Activated CD4-positive, alpha-beta memory T cell treated with anti-CD3 and anti-CD28 coated beads, Interleukin-2, amount 10 ng/mL, durations not matched to agents 7 days and 5 days (primary cell): ENCODE measurements at places on chromosomes 7 and 10. TPM values are rescaled to one million over a fixed set of nuclear protein-coding genes. Genes with fewer than 3 reads are reported as not detected.
A peak's percentile ranks its signal among the peaks of the same experiment; 100 is the strongest.

DNA sequence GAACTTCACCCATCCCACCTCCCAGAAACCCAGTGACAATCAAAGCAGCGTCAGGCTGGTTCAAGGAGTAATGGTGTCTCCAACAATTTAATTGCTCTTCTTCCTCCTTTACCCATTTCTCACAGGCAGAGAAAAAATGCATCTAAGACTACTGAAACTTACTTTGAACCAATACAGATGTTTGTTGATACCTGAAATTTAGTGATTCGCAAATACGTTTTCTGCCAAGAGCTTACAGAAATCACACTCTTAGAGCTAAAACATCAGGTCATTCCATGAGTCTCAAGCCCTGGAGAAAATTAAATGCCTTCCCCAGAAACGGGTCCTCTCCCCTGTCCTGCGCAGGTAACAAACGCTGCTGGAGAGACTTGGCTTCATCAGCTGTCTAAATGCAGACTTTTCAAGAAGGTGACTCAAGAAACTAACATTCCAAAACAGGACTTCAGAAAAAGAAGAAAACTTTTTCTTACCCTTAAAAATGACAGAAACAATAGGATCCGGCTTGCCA lies 443 bp downstream of the MYOF start:
- DNase-seq: no peak

- DNase-seq: no peak
These were observed 67.6 kb downstream of the INSIG1 start for GRCh38 chr7:155365146-155365874.

DNA sequence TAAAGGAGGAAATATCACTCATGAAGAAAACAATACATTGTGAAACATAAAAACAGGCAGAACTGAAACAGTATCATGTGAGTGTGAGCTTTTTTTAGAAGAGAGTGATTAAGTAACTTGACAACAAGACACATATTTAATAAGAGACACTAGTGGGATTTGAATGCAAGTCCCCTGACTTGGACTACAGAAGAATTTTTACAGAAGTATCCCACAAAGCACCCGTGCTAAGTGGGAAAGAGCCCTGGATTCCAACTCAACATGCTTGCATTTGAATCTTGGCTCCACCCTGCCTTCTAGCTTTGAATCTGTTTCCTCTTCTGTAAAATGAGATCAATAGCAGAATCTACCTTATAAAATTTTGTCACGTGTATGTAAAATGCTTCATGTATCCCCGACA lies 166.2 kb downstream of the ZNF365 start:
- DNase-seq: no peak

- DNase-seq: no peak
These were observed 1.1 kb upstream of the GIMAP1 start for GRCh38 chr7:150715293-150715692.

DNA sequence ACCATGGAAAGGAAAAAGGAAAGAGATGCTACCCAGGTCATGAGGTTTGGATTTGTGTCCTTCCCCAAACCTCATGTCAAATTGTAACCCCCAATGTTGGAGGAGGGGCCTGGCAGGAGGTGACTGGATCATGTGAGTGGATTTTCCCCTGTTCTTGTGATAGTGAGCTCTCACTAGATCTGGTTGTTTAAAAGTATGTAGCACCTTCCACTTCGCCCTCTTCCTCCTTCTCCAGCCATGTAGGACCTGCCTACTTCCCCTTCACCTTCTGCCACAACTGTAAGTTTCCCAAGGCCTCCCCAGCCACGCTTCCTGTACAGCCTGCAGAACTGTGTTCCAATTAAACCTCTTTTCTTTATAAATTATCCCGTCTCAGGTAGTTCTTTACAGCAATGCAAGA lies 113.9 kb downstream of the FAM107B start:
- no peak for DNase-seq

- no peak for DNase-seq
These were observed 106.6 kb upstream of the INHBA start for GRCh38 chr7:41809529-41809939.

GRCh38 chr7:38881015-38881414 lies 28.0 kb downstream of the VPS41 start:
- no peak for DNase-seq

DNA sequence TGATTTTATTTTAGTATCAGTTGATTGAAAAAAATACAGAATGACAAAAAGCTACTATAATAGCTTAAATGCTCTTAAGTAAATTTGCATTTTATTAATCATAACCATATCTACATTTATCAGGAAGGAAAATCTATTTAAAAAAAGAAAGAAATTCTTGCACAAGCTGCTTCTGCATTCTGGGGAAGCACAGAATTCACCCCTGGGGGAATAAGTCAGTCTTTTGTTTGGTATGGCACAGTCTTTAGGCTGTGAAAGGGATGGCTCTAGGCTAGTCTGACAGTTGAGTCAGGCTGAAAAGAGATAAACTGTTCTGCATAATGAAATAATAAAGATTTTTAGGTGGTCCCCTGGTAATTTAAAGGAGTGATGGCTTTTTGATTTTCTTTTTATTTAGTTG lies 37.9 kb downstream of the HTR7 start:
- no peak for DNase-seq

DNA sequence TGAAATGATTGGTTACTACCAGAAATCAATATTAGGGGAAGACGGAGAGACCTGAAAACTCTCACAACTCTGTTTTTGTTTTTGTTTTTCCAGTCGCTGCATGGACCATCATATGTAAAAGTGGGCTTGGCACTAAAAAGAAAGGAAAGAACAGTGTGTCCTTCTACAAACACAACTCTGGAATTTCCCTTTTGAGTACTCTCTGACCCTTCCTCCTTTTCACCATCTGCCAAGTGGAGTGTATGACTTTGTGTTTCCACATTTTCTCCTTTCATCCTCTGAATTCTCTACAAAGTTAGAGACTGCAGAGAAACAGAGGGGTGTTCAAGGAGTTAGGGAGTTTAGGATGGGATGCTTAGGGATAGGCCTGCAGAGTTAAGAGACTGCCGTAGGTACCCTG lies 92.0 kb downstream of the MDFIC start:
- no peak for DNase-seq

GRCh38 chr10:118504467-118505205 lies 90.8 kb downstream of the PRLHR start:
- no peak for DNase-seq

- no peak for DNase-seq
These were observed 15.6 kb upstream of the SLC13A1 start for GRCh38 chr7:123215350-123215749.

GRCh38 chr7:11191574-11192220 lies 218.0 kb downstream of the PHF14 start:
- DNase-seq: no peak

DNA sequence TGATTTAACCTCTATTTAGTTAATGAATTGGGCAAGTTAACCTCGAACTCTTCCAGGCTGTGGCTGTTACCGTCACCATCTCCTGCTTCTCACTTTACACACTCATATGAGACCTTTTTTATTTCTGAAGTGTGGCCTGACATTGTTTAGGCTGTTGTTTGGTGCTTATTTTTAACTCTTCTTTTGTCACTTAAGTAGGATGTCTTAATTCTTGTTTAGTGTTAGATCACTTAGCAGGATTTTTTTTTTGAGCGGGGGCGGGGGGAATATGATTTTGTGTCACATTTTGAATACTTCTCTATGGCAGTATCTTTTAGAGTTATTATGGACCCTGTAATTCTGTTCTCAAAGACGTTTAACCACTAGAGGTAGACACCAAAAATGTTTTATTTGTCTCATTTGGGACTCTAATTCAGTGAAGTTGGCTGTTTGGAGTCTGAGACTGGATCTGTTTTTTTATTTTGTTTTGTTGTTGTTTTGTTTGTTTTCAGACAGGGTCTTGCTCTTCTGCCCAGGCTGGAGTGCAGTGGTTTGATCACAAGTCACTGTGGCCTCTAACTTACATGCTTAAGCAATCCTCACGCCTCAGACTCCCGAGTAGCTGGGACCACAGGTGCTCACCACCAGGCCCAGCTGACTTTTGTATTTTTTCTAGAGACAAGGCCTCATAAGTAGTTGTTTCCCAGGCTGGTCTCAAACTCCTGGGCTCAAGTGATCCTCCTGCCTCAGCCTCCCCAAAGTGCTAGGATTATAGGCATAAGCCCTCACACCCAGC lies 73.5 kb downstream of the CUX1 start:
- no peak for DNase-seq

DNA sequence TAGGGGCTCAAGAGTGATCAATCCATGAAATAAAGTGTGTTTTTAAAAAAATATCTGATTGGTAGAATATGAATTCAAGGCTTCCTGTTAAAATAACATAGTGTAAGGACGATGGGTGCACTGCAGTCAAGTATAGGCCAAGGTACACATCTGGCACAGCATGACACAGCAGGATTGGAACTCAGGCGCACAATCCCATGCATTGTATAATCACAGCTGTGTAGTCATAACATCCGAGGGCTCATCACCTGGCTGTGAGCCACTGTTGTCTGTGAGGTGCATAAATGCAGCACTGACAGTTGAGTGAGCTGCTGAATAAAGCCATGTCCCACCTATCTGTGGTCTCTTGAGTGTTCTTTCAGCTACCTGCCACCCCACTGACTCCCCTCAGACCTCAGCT lies 142.3 kb upstream of the HPS1 start:
- no peak for DNase-seq

DNA sequence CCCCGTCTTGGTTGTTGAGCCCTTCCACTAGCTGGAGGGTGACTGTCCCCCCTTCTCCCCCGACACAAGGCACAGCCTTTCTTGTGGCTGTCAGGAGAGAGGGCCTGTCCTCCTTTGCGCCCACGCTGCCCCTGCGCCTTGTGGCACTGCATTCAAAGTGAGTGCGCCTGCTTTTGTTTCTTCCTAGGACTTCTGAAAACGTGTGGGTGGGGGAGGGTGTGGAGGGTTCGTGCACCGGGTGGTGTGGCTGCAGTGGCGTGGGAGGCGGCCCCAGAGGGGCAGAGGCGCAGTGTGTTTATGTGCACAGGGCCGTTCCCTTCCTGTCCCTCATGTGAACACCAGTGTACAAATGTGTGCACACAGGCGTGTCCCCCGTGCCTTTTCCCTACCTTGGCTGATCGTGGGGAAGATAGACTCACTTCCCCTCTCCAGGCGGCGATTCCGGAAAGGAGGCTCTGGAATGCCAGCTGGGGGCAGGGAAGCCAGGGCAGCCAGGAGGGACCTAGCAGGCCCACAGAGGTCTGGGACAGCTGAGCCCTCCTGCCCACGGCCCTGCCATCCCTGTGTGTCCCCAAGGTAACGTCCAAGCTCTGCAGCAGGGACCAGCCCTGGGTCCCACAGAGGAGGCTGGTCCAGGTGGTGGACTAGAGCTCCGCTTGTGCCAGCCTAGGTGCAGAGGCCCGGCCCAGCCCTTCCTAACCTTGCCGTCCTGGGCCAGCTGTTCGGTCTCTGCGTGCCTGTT lies 88.8 kb downstream of the LHPP start:
- no peak for DNase-seq

- DNase-seq: no peak
These were observed 692.6 kb downstream of the SUGCT start for GRCh38 chr7:40827222-40828085.

DNA sequence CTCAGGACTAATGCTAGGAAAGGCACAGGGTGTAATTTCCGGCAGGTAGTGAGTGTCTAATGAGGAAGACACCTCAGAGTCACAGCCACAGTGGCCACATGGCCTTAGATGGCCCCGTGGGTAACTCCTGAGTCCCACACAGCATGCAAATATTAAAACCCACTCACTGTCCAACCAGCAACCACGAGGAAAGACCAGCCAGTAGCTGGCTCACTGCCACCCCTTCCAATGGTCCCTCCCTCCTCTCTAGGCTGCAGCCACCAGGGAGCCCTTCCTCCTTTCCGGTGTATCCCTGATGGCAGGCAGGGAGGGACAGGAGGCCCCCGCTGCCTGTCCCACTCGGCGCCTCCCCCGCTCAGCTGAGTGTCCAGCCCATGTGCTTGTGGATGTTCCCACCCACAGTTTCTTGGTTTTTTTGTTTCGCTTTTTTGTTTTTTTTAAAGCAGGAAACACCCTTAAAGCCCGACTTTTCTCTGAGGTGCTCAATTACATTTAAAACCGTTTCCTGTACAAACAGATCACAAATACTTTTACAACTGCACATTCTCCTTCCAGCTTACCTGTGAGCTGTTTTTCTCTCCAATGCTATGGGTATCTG lies 9.2 kb downstream of the BNIP3 start:
- peak; percentile 50 for DNase-seq

GRCh38 chr10:113410618-113411017 lies 142.2 kb upstream of the HABP2 start:
- no peak for DNase-seq

DNA sequence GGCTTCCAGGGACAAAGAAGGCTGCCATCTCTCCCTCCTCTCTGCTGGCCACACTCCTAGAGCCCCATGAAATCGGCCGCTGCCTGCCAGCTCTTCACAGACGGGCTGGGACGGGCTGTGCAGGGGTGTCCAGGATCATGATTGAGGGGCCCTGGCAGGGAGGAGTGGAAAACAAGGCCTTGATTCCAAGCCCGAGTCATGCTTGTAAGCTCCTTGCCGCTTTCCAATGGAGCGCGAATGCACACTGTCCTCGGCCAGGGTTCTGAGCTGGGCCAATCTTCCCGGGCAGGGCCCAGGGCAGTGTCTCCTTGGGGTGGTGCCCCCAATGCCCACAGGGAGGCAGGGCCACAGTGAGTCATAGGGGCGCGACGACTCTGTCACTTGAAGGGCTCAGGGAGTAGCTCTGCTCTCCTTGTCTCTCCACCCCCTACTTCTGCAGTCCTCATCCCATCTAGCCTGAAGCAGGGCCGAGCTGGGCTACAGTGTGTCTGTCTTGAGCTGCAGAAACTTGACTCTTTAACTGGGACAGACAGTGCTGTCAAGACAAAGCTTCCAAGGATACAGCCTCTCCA lies 186.2 kb upstream of the SVIL start:
- no peak for DNase-seq

GRCh38 chr10:4063717-4064116 lies 278.7 kb upstream of the KLF6 start:
- no peak for DNase-seq

GRCh38 chr7:18684916-18685315 lies 189.4 kb downstream of the HDAC9 start:
- no peak for DNase-seq

GRCh38 chr10:118812393-118812740 lies 57.6 kb upstream of the CACUL1 start:
- no peak for DNase-seq

DNA sequence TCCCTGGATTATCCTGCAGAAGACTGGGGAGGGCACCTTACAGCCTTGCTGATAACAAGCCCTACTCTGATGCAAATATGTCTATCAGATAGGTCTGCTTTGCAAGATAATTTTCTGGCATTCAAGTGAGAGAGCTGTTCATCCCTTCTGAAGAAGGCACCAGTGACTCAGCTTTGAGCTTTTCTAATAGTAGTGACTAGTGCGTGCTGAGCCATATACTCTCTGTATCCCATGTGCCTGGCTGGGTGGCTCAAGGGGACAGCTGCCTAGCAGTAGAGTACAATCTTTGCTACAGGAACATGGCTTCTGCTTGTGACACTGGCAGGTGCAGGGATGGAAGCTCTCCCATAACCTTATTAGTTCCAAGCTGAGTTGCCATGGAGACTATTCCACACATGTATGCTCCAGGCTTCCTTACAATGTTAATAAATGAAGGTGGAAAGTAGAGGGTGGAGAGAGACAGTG lies 35.0 kb upstream of the ABCB4 start:
- DNase-seq: no peak

TMEM273 gene
- 98.2 TPM for total RNA-seq

CACUL1 gene
- total RNA-seq: 27.9 TPM

FAM20C gene
- not detected for total RNA-seq

HOXA6 gene
- total RNA-seq: not detected

HOXA9 gene
- not detected for total RNA-seq

ZPBP gene
- not detected for total RNA-seq

NPFFR1 gene
- not detected for total RNA-seq
